LNCaP clone FGC (cell line): ENCODE measurements at places on chromosomes 7 and 10.

GRCh38 chr7:3464900-3465622, 164.0 kb downstream of the SDK1 start:
- DNase-seq: no peak

DNA sequence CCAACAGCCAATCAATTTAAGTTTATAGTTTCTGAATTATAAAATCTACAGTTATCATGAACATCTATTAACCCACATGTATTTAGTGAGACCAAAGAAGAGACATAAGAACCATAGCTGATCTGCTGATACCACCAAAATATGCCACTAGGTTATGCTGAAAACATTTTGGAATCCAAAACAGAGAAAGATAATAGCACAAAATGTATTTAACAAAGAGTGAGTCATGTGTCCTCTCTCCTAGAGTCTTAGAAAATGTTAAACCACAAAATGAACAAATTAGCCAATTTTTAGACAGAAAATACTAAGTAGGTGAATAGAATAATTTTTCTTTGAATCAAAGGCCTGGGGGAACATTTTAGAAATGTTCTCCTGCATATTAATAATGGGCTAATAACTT, 527.5 kb downstream of the GPAM start:
- DNase-seq: no peak

DNA sequence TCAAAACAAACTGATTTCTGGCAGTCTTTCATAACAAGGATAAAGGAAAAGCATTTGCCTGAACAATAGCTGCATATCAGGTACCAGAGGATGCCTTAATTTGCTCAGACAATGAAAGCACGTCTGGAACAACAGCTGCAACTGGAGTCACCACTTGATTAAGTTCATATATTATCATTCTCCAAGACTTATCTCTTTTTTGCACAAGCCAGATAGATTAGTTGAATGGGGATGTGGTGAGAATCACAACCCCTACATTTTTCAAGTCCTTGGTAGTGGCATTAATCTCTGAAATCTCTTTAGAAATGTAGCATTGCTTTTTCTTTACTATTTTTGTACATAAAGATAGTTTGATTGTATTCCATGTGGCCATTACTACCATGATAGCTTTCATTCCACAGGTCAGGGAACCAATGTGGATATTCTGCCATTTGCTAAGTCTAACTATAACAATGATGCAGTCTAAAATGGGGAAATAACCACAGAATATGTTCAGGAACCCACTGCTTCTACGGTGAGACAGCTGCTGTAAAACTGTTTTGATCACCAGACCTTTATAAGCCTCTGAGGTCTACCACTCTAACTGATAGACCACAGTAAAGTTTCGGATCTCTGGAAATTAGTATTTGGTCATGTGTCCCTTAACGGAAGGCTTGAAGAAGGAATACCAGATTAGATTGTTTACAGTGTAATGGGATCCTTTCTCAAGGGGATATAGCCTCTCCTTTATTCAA, 1176.2 kb downstream of the DNAJB9 start:
- DNase-seq: no peak

- no peak for DNase-seq
Observed at GRCh38 chr10:17764142-17764541, 12.1 kb downstream of the TMEM236 start.

- peak; percentile 40 for DNase-seq
Observed at GRCh38 chr10:30534465-30535144, 94.9 kb downstream of the LYZL2 start.

- no peak for DNase-seq
Observed at GRCh38 chr7:7654964-7655715, 14.6 kb downstream of the UMAD1 start.

- DNase-seq: no peak
Observed at GRCh38 chr10:4532467-4532866, 293.5 kb upstream of the AKR1E2 start.

DNA sequence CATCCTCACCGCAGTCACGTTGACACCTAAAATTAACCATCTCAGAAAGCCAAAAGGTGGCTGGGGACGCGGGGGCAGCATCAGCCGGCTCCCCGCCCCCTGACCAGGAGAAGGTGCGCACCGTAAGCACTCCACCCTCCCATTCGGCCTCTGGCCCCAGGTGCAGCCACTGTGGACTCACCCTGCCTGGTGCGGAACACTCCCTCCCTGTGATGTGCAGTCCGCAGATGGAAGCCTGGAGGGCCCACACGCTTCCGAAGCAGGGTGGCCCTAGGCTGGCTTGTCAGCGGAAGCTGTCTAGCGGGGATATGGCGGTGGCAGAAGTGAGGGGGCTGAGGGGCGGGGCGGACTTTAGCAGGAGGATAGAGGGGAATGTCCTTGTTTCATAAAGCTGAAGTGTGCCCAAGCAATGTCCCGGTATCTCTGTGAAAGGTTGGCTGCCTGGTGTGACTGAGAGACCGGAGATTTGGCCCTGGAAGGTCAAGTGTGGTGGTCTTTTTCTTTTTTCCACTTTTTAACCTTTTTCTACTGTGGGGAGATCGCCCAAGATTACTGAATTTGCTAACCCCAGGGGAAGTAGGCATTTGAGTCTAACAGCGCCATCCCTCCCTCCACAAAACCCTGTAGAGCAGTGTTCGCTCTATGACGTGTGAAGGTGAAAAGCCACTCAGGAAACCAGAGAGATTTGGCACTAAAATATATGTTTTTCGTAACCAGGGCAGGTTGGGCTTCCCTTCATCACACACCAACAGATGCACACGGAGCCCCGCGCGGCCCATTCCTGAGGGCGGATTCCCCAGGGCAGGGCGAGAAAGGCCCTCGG, 74.7 kb downstream of the CXCL12 start:
- no peak for DNase-seq

- no peak for DNase-seq
Observed at GRCh38 chr10:103254113-103254512, 8.4 kb downstream of the RPEL1 start.

DNA sequence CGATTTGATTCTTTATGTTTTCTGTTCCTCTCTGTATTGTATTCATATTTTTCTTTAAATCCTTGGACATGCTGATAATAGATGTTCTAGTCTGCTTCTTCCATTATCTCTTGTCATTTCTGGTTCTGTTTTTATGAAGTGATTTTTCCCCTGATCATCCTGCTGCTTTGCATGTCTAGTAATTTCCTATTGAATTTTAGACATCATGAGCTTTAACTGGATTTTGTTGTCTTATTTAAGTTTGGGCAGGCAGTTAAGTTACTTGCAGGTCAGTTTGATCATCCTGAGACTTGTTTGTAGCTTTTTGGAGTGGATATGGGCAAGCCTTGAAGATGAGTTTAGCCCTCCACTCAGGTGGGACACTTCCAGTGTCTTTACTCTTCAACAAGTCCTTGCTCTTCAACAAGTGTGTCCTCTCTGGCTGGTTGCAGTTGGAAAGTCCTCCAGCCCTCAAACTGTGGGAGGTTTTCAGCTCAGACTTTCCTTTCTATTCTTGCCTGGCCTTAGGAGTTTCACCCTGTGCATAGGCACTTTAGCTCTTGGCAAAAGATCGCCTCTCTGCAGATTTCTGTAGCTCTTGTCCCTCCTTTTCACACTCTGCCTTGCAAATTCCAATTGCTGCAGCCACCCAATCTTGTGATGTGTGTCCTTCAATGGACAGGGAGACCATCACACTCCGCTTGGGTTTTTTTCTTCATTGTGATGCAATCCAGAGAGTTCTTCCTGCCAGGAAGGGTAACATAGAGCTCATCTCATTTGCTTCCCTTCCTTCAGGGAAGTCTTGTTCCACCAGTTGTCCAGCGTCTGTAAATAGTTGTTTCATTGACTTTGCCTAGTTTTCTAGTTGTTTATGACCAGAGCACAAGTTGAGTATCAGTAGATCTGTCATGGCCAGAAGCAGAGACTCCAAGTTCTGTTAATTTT, 197.2 kb upstream of the SH2B2 start:
- DNase-seq: no peak

DNA sequence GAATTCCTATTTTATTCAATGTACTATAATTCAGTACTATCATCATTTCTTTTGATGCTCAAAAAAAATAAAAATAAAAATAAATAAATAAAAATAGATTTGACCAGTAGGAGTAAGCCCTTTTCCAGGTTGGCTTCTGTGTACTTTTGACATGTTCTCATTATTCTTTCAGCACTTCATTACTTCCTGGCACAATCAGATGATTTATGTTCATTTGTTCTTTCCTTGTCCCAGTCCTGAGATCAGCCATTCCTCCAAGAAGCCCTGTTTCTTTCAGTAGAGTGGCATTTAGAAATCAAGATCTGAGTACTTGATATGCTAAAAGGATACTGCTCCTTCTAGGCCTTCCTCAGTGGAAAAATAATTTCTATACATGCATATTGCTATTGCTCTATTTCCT, 20.9 kb downstream of the ARL4A start:
- DNase-seq: no peak

GRCh38 chr7:25557379-25557917, 329.2 kb upstream of the NPVF start:
- no peak for DNase-seq

DNA sequence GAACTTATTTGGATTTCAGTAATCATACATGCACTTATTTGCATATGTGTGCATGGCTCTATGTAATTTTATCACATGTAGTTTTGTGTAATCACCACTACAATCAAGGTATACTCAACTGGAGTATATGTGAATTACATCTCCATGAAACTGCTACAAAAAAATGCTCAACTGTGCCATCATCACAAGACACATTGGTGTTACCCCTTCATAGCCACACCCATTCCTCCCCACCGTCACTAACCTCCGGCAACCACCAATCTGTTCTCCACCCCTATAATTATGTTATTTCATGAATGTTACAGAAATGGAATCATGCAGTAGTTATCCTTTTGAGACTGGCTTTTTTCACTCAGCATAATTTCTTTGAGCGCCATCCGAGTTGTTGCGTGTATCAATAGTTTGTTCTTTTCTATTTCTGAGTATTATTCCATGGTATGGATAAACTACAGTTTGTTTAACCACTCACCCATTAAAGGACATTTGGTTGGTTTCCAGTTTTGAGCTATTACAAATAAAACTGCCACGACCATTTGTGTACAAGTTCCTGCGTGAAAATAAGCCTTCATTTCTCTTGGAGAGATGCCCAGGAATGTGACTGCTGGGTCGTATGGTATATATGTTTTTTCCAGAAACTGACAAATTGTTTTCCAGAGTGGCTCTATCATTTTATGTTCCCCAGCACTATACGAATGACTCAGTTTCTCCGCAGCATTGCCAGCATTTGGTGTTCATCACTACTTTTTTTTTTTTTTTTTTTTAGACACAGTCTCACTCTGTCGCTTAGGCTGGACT, 11.3 kb upstream of the SMO start:
- DNase-seq: peak; percentile 10

DNA sequence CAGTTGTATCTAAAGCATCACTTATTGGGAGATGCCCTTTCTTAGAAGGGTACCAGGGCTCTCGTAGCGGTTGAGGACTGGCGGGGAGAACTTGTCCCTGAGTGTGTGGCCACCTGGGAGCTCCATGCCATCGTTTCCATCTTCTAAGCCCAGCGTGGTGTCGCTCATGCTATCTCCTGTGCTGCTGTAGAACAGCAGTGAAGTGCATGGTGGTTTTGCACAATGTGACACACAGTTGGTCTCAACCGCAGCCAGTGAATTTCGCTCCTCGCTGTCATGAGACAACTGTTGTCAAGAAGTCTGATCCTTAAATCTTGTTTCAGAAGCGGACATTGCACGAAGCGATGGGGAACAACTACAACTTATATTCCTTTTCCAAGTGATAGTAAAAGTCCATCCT, 283.4 kb downstream of the GRID1 start:
- DNase-seq: no peak

GRCh38 chr7:7323352-7323751, 141.0 kb downstream of the C1GALT1 start:
- no peak for DNase-seq

GRCh38 chr10:35368485-35369048, 32.3 kb downstream of the CCNY start:
- no peak for DNase-seq

DNA sequence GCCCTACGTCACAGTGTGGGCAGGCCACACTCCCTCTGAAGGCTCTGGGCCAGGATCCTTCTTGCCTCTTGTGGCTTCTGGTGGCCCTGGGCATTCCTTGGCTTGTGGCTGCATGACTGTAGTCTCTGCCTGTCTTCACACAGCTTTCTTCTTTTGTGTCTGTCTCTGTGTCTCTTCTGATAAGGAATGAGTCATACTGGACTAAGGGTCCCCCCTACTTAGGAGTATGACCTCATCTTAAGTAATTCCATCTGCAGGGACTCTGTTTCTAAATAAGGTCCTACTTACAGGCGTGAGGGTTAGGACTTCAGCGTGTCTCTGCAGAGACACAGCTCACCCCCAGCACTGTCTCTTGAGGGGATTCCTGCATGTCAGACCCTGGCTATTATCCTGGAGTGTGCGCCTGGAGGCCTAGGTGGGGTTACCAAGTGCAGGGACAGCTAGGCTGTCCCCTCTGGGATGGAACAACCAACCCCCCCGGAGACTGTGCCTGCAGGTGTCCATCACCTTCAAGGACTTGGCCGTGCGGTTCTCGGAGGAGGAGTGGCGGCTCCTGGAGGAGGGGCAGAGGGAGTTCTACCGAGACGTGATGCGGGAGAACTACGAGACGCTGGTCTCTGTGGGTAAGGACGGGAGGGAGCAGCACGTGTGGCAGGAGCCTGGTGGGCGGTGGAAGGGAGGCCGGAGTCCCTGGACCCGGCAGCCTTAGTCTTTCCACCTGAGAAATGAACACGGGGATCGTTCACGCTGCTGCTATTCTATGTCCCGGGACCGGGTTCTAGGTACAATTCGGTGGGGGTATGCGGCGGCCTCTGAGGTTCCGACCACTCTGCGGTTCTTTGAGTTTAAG, 54.1 kb downstream of the ZNF467 start:
- DNase-seq: no peak

DNA sequence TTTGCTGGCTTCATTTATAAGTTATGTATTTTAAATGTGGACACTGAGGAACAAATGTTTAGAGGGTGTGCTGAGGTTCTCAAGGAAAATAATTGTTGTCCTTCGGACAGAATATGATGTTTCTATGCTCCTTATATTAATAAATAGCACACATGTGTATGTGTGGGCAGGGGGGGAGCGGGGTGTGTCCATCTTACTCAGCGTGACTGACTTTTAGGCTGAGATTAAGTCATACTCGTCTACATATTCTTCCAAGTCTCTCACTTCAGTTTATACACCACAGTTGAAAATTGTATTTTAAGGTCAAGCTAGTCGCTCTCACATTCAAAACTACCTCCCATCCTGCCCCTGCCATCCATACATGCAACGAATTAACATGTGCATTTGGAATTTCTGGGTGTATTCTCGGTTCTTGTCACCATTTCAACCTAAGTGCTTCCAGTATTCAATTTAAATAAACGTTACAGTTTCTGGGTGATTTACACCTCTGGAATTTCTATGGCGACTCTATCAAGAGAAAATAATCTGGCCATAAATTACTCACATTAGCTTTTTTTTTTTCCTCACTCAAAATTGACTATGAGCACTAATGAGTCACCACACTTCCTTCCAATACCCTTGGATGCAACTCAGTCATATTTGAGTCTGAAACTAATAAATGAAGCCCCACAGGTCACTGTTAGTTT, 3.3 kb downstream of the PCDH15 start:
- no peak for DNase-seq

GRCh38 chr10:73623056-73623455, 18.2 kb downstream of the MYOZ1 start:
- no peak for DNase-seq

GRCh38 chr7:24152877-24153472, 131.0 kb upstream of the NPY start:
- DNase-seq: no peak

- peak; percentile 21 for DNase-seq
Observed at GRCh38 chr7:38368191-38368605, 94.8 kb upstream of the TARP start.

GRCh38 chr7:28586736-28587135, 174.4 kb downstream of the CREB5 start:
- peak; percentile 83 for DNase-seq
